ENCODE measurements at places on chromosomes 6 and 20.
A peak's percentile ranks its signal among the peaks of the same experiment; 100 is the strongest.

- DNase-seq, result no peak
Measured at GRCh38 chr6:10391299-10391630, 23.6 kb downstream of the TFAP2A start.

- no peak for DNase-seq
Measured at GRCh38 chr6:33490621-33491020, 36.2 kb downstream of the ZBTB9 start.

- no peak for DNase-seq
Measured at GRCh38 chr6:14231071-14231483, 113.5 kb downstream of the CD83 start.

GRCh38 chr20:43388268-43389002 lies 69.3 kb upstream of the SRSF6 start:
- DNase-seq, result no peak

DNA sequence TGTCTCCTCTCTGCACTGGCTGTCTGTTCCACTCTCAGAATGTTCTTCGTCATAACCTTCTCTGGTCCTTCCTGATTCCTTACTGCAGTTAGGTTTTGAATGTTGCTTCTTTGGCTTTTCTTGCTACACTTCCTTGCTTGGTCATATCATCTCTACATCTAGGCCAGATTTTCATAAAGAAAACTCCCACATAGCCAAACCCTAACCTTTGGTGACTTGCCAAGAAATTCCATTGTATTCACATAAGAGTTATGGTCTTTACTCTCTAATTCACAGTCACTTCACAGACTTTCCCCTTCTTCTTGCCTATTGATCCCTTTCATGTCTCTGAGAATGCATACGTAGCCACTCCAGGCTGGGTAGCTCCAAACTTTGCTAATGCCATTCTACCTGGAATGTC lies 41.9 kb upstream of the SIM1 start:
- DNase-seq, result no peak

- no peak for DNase-seq
Measured at GRCh38 chr20:50196248-50196647, 5.6 kb downstream of the CEBPB start.

DNA sequence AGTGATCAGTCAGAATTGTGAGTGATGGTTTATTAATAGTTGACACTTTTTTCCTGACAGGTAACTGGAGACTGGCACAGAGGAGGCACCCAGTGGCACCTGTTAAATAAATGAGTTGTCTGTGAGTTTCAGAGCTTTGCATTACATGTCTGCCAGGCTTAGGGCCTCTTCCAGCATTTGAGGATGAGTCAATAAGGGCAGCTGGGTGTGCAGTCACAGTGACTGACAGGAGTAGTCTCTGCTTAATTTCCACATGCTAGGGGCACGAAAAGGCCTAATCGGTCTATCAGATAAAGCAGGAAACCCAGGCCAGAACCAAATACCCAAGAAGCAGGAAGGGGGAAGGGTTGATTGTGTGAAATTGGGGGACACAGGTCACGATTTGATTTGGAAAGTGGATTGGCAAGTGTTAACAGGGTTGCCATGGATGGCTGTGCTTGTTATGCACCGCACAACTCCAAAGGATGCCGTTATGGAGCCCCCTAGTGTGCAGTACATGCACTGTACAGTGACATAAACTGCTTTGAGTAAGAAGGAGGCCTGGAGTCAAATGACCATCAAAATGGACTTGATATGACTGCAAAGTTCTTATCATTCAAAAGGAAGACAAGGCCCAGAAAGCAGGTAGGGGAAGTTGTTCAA lies 111.9 kb upstream of the GGTLC1 start:
- peak; percentile 9 for DNase-seq

GRCh38 chr6:159469443-159469842 lies 223.6 kb downstream of the SOD2 start:
- no peak for DNase-seq

GRCh38 chr6:9484686-9485085 lies 930.2 kb downstream of the TFAP2A start:
- DNase-seq, result no peak

- no peak for DNase-seq
Measured at GRCh38 chr6:6740595-6740994, 152.1 kb downstream of the LY86 start.

- no peak for DNase-seq
Measured at GRCh38 chr20:58237318-58238132, 9.1 kb upstream of the ANKRD60 start.

DNA sequence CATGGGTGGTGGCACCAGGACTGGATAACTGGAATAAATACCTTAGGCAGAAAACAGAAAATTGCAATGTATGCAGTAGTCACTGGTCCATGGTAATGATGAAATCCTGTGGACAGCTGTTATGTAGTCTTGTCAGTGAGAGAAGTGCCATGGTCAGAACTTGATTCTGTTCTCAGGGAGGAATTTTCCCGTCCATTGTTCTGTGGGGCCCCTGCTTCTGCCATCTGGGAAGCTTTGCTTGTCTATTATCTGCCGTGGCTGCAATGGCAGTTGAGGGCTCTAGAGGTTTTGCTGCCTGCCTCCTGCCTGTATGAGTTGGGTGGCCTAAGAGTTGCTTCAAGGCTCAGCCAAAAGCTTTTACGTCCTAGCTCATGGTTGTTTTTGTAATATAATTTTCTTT lies 126.8 kb upstream of the SLC35B3 start:
- DNase-seq, result no peak

GRCh38 chr6:41811095-41811494 lies 23.6 kb downstream of the TOMM6 start:
- no peak for DNase-seq

GRCh38 chr20:37804584-37805566 lies 98.1 kb upstream of the VSTM2L start:
- DNase-seq, result no peak

GRCh38 chr20:18543216-18543615 lies 24.0 kb upstream of the SMIM26 start:
- no peak for DNase-seq

GRCh38 chr20:53698371-53698978 lies 104.8 kb upstream of the ZNF217 start:
- no peak for DNase-seq

DNA sequence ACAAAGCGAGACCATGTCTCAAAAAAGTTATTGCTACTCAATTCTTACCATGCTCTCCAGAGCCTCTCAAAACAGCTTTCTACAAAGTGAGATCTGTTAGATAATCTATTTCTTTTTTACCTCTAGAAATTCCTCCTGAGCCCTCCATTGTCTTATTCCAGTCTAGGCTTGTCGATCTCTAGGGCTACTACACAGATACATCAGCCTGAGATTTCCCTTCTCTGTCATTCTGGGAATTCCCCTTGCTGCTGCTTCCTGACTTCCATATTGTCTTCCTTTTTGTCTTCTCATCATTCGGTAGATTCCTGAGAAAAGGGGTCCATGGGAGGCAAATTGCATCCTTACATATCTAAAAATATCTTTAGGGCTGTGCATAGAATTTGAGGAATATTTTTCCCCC lies 75.6 kb upstream of the GNRH2 start:
- no peak for DNase-seq

DNA sequence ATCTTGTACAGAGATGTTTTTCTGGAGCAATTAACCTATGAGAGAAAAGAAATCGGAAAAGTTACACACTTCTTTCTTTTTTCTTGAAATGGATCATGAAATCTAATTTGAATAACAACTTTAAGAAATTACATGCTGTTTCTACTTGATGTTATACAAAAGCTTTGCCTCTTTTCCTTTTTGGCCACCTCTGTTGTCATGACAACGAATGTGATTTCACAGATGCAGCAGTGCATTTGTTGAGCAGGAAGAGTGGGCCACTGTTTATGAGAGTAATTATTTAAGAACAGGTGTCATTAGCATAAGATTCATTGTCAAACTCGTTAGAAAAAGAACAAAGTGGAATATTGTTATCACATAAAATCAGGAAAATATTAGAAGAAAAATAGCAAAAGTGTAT lies 148.3 kb upstream of the IMPG1 start:
- no peak for DNase-seq

DNA sequence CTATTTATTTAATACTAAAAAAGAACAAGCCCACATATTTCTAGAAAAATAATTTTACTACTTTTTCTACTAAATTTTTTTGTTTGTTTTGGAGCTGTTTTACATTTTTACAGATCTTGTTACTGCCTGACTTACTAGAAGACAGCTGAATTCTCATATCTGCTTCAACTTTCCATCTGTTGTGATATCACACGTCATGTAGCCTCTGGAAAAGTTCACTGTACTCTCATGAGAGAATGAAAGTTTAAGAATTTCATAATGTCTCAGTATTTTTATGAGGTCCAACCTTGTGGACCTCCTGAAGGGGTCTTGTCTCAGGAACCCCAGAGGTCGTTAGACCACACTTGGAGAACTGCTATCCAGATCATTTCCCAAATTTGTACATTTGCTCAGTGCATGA lies 81.7 kb upstream of the MTHFD1L start:
- no peak for DNase-seq

GRCh38 chr6:43842231-43842794 lies 72.3 kb downstream of the VEGFA start:
- no peak for DNase-seq

DNA sequence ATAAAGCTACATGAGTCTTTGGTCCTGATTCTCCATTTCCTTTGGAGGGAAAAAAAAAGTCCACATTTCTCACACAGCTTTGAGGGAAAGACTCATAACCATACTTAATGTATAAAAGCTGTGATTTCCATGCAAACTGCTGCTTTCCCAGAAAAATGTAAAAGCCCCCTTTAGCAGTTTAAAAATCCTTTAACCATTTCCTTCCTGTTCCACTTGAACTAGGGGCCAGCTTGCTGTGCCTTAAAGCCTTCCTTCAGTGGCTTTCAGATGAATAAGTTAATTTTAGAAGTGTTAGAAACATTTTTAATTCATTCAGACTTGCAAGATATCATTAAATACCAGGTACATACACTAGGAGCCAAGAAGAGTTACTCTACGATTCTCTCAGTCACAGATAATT lies 273.5 kb downstream of the PKHD1 start:
- DNase-seq, result no peak

- peak; percentile 3 for DNase-seq
Measured at GRCh38 chr6:100479179-100480035, 14.7 kb upstream of the SIM1 start.

GRCh38 chr20:43408848-43409576 lies 48.7 kb upstream of the SRSF6 start:
- peak; percentile 2 for DNase-seq

GRCh38 chr6:109019911-109020310 lies 74.7 kb downstream of the SESN1 start:
- no peak for DNase-seq

DNA sequence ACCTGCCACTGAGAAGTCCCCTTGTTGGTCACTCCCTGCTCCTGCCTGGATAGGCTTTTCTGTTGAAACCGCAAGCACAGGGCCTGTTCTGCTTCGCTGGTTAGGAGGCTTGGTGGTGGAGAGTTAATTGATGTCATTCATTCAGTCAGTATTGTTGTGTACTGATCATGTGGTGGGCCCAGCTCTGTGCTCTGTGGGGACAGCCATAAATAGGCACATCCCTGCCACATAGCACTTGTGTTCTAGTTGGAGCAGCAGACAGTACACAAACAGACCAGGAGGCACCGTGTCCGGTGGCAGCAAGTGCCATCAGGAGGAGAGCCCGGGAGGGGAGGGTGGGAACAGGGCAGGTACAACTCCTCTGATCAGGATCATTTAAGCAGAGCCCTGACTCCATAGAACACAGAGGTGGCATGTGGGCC lies 155.2 kb upstream of the INSM1 start:
- DNase-seq, result peak; percentile 24

GRCh38 chr6:47094241-47094925 lies 52.3 kb upstream of the ADGRF1 start:
- no peak for DNase-seq

DNA sequence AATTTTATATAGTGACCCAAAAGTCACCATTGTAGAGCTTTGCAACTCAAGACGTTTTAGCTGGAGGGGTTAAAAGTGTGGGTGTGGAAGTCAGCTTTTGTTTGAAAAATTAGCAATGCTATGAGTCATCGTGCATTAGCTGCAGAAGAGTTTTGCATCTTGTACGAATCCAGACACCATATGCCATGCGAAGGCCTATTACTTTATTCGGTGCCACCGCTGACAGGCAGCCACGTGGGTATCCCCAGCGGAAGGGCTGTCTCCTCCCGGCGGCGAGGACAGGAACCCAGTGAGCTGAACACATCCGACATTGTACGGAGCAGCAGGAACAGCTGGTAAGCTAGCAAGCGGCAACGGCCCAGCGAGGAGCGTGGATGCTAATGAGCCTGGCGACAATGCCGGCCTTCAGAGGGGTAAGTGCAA lies 84.4 kb downstream of the INSM1 start:
- DNase-seq, result peak; percentile 93

- DNase-seq, result no peak
Measured at GRCh38 chr6:106512968-106513574, 116.2 kb downstream of the RTN4IP1 start.

DNA sequence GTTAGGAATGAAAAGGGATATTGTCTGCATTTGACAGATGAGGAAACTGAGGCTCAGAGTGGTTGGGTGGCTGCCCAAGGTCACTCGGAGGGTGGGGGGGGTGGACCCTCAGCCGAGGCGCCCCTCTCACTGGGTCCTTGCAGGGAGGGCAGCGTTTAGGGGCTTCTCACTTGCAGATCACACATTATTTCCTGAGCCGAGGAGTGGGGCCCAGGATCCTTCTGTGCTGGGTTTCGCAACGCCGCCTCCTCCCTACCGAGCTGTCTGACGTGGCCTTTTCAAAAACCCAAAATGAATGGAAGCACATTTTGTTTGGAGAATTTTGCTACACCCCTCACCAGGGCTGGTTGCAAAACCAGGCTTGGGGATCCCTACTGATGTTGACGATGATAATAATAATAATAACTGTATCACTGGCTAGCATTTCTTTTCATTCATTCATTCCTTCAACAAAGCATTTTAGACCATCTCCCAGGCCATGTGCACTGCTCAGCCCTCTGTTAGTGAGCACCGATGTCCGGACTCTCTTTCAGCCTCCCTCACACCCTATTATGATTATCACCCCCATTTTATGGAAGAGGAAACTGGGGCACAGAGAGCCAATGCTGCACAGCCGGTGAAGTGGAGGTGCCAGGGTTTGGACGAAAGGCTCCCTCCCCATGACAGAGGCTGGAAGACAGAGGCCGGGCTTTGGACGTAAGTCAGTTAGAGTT lies 5.2 kb downstream of the DLGAP4 start:
- DNase-seq, result no peak
